ENCODE measurements at places on chromosomes 3 and 15.

DNA sequence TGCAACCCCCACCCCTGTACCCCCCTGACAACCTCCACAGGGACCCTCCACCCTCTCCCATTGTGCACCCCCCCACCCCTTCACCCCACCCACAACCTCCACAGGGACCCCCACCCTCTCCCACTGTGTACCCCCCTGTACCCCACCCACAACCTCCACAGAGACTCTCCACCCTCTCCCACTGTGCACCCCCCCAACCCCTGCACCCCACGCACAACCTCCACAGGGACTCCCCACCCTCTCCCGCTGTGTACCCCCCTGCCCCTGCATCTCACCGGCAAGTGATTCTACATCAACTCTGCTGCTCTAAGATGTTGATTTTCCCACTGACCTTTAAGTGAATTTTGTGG is 51.5 kb upstream of the RPL32 start:
- no peak for DNase-seq

- DNase-seq, result no peak
Observed at GRCh38 chr3:188888321-188889053, 283.3 kb upstream of the TPRG1 start.

DNA sequence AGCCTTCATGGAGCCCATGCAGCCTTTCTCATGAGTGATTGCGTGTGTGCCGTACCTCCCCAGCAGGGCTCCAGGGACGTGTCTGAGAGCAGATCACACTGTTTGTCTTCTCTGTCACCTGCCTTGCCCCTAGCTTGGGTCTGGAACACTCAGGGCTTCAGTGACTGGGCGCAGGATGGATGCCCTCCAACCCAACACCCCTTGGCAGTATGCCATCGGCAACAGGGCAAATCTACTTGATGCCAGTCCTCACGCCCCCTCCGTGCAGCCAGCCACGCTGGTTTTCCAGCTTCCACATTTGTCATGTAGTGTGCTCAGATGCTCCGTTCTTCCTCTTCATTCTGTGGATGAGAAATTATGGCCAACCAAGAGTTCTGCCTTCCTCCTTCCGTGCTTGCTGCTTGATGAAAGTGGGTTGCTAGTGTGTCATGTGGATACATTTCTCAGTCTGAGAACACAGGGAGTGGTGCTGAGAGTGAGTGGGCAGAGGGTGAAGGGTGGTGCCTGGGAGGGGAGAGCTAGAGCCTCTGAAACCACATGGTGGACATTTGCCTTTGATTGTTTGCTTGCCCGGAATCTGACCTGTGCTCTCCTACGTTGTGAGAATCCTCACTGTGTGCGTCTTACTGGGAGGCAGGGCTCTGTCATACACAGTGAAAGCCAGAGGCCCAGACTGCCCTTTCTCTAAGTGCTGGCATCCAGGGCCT is 97.2 kb downstream of the FAM43A start:
- no peak for DNase-seq

DNA sequence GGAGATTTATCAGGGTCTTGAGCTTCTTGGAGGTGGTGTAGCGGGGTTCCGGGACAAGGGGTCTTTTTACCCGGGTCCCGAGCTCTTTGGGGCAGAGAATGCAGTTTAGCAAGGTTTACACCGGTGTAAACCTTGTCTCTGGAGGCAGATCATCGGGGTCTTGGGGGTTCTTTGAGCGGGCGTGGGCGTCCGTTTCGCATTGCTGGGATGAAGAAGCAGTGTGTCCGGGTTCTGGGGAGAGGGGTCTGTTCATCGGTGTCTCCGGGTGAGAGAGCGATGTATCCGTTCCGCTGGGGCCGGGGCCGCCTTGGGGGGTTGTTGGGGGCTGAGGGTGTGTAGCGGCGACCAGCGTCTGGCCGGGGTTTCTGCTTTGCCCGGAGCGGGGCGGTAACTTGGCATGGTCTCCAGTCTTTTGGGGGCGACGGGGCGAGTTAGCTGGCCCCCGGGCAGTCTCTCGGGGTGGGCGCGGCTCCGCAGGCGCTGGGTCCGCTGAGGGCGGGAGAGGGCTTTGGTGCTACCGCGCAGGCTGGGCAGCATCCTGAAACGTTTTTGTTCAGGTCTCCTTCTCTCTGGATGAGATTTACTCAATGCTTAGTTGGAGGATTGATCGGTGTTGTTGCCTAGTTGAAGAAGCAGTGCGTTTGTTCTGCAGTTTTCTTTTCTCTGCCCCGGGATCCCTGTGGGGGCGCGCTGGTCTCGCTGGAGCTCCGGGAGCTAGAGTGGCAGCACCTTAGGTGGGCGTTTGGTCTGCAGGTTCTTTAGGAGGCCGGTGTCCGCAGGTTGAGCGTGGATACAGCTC is 843 bp downstream of the GLCE start:
- no peak for DNase-seq

DNA sequence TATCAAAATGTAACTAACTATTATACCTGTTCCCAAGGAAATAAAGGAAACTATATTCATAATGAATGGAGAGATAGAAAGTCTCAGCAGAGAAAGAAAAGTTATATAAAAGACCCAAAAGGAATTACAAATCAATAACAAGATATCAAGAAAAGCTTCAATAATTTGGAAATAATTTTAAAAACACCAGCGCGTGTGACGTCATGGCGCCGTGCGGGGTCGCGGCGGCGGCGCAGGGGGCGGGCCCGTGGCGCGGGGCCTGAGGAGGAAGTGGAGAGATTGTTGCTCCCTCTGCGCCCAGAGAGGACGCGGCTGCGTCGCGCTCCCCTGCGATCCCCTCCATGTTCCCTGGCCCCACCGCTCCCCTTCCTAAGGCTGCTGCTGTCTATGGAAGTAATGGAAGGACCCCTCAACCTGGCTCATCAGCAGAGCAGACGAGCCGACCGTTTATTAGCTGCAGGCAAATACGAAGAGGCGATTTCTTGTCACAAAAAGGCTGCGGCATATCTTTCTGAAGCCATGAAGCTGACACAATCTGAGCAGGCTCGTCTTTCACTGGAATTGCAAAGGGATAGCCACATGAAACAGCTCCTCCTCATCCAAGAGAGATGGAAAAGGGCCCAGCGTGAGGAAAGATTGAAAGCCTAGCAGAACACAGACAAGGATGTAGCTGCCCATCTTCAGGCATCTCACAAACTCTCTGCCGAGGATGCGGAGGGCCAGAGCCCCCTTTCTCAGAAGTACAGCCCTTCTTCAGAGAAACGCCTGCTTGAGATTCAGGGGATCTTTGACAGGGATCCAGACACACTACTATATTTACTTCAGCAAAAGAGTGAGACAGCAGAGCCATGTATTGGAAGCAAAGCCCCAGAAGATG is 4.1 kb downstream of the XCR1 start:
- no peak for DNase-seq

- no peak for DNase-seq
Observed at GRCh38 chr3:2511356-2511755, 412.7 kb downstream of the CNTN4 start.

GRCh38 chr3:43014956-43015355 is 35.8 kb downstream of the GASK1A start:
- DNase-seq, result no peak

DNA sequence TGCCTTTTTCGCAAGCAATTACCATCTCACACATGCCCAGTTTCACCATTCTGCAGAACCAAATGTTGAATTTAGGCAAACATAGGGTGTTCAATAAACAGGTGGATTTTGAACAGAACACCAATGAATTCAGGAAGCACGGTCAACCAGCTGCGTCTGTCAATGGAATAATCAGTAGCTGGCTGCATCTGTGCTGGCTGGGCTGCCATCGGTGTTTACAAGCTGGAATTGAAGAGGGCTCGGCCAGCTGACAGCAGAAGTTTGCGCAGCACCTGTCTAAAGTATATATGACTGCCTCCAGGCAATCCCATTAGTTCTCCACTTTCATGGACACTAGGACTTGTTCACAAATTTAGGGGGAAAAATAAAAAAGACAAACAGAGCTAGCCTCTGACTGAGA is 996.4 kb upstream of the CFAP20DC start:
- DNase-seq, result no peak

GRCh38 chr15:98651036-98651481 is 2.7 kb downstream of the IGF1R start:
- DNase-seq, result no peak

GRCh38 chr3:30790150-30790549 is 104.3 kb downstream of the GADL1 start:
- no peak for DNase-seq

- peak; percentile 28 for DNase-seq
Observed at GRCh38 chr3:52428151-52429005, 16.5 kb downstream of the SEMA3G start.

- no peak for DNase-seq
Observed at GRCh38 chr3:173553635-173554280, 156.2 kb downstream of the NLGN1 start.

DNA sequence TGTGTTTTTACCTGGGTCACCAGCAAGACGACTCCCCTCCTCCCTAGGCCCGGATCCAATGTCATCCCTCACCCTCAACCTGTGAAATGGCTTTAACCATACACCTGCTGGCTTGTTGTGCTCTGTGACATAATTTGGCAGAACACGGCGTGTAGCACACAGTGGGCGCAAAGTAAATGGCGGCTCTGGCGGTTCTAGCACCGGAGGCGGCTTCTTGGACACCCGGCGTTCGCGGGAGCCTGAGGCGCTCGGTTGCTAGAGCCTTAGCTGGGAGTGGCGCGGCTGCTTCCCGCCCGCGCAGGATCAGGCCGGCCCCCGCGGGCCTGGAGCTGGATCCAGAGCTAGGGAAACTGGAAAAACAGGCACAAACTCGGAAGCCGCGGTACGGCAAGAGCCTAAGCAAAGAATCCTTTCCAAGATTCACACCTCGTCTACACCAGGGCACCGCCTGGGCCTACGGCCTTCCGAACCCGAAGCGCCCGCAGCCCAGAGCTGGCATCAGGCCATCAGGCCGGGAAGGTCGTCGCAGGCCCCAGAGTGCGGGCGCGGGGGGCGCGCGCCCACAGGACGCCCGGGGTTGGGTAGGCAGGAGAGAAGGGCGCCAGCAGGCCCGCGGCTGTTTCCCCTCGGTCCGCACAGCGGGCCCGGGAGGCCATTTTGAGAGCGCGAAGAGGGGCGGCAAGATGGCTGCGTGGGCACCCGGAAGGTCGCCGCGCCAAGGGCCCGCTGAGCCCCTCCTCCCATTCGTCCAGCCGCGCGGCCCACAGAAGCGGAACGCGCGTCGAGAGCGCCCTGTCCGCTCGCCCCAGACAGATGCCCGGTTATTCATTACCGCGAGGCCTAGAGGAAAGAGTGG is 43.9 kb upstream of the POLG start:
- DNase-seq, result no peak

- DNase-seq, result no peak
Observed at GRCh38 chr3:45048244-45048643, 22.1 kb downstream of the CLEC3B start.

DNA sequence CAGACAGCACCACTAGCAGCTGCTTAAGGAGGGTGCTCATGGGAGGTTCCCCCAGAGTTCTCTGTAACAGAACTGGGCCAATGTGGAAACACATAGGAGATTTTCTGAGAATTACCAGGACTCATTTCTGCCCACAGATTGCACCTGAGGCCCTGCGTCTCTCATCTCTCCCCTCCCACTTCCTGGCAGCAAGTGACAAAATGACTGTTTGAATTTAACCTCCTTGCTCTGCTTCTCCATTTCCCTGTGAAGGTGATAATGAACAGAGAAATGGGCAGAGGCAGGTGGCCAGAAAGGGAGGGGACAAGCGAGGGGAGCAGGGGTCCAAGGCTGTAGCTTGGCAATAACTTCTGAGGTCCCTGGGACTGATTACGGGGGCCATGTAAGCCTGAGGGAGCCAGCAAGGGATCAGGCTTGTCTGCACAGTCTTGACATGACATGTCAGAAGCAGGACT is 8.0 kb downstream of the EPHB1 start:
- DNase-seq, result no peak

- no peak for DNase-seq
Observed at GRCh38 chr15:38662033-38662802, 97.6 kb upstream of the RASGRP1 start.

- no peak for DNase-seq
Observed at GRCh38 chr3:82423268-82424030, 662.0 kb upstream of the GBE1 start.

DNA sequence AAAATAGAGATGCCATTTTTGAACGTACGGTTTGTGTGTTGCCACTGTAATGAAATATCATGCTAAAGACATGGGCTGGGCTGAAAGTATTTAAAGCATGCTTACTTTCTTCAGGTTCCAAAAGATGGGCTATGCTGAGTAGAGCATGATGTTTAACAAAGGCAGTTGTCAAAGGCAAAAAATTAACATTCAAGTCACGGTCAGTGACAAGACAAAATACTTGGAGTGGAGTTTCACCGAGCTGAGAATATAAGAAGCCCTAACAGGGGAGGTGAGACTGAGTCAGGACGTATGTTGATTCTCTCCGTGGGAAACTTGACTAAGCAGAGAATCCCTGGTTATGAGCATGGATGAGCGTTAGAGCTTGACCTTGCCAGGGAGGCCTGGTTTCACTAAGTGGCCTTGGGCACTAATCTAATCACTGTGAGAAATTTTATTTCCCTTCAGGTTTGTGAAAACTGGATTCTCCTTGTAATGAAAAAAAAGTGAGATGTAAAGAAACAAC is 218.2 kb upstream of the ADAMTS9 start:
- no peak for DNase-seq

GRCh38 chr15:57460208-57460816 is 84.0 kb downstream of the CGNL1 start:
- DNase-seq, result no peak

All from GM18507 (cell line).